Smooth muscle cell of trachea (primary cell): ENCODE measurements at places on chromosomes 5 and 9. TPM values are rescaled to one million over a fixed set of nuclear protein-coding genes. Genes with fewer than 3 reads are reported as not detected.

TRIM36 gene
- 0.29 and 0.33 TPM in 2 replicates for total RNA-seq

BAAT gene
- not detected in 2 replicates for total RNA-seq

SAXO1 gene
- under 0.01 and 0.17 TPM in 2 replicates for total RNA-seq

PCDHA6 gene
- total RNA-seq, result 0.44 and 0.50 TPM in 2 replicates

F12 gene
- 0.17 TPM in 1 of 2 replicates, not detected in the other for total RNA-seq

ADAMTS19 gene
- total RNA-seq, result 0.33 and 0.73 TPM in 2 replicates

DIPK1B gene
- total RNA-seq, result 0.58 and 2.2 TPM in 2 replicates

ZDHHC11B gene
- 0.29 TPM in 1 of 2 replicates, not detected in the other for total RNA-seq

PCDHGB1 gene
- total RNA-seq, result 4.4 and 4.5 TPM in 2 replicates

BTNL8 gene
- total RNA-seq, result not detected in 2 replicates

MARCOL gene
- not detected in 2 replicates for total RNA-seq

HDAC3 gene
- 63.0 and 67.6 TPM in 2 replicates for total RNA-seq

FOXD4L5 gene
- 0.15 and 0.17 TPM in 2 replicates for total RNA-seq

SPATA31E1 gene
- not detected in 2 replicates for total RNA-seq

ABO gene
- not detected in 2 replicates for total RNA-seq

CCNJL gene
- 0.15 and 0.17 TPM in 2 replicates for total RNA-seq

GTF3C5 gene
- total RNA-seq, result 39.0 and 40.7 TPM in 2 replicates

SHC3 gene
- 24.9 and 61.4 TPM in 2 replicates for total RNA-seq

PLCXD3 gene
- total RNA-seq, result under 0.01 and 0.58 TPM in 2 replicates

ADAMTS16 gene
- 0.17 TPM in 1 of 2 replicates, not detected in the other for total RNA-seq

LRRC19 gene
- not detected in 2 replicates for total RNA-seq

IRX2 gene
- 2.0 and 6.1 TPM in 2 replicates for total RNA-seq

CEMIP2 gene
- total RNA-seq, result 53.5 and 59.9 TPM in 2 replicates

GDNF gene
- total RNA-seq, result 0.29 and 1.2 TPM in 2 replicates

CAMK4 gene
- 3.5 and 6.4 TPM in 2 replicates for total RNA-seq
